ENCODE measurements at places on chromosomes 12 and 14.
A peak's percentile ranks its signal among the peaks of the same experiment; 100 is the strongest.

DNA sequence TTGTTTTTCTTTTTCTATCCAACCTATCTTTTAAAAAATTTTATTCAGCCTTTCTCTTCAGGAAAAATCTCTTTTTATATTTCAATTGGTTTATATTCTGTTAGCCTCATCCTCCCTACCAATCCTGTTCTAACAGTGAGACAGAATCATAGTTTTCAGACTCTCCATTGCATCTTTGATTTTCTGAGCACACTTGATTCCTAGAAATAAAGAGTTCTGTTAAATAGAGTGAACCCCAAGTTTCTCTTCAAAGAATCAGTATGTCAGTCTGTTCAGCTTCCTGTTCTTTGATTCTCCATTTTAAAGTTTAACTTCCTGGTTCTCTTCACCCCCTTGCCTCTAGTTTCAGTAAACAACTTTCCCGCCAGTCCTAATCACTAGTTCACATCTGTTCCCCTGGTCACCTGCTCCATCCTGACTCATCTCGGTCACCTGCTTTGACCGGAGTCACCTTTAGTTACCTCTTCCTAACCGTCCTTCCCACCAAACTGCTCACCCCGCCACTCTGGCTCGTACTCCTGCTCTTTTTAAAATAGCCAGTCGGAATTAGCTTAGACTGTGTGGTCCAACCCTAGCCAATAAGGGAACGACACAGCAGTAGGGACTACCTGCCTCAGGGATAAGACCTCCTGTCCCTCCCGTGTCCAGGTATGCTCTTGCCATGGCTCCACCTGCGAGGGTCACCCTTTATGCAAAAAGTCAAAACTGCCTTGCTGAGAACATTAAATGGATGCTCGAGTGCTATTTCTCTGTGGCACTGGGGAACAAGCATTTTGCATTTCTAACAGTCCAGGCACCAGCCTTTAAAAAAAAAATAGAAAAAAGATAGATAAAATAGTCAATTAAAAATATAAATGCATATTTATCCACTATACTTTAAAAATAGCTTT lies 48.4 kb downstream of the DDX51 start:
- no peak for DNase-seq

DNA sequence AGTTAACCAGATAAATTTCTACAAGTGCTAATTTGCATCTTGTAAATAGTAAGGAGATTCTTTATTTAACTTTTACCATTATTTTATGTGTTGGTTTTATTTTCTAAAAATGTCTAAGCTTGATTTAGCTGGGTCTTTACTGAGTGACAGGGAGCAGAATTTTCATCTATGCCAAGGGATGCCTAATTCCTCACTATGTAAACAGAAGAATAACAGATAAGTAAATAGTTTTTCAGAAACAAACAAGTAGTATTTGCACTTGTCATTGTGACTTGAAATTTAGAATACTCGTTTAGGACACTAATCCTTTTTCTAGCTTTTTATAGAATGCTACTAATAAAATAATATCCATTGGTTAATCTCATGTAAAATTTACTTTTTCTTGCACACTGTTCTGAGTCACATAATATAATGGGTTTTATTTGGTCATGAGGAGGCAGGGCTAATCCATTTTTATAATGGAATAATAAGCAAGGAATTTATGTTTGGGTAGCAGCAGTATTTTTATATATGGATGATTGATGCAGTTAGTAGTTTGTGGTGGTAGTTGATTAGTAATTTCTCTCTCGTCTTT lies 746.5 kb downstream of the SLC6A15 start:
- no peak for DNase-seq

- no peak for DNase-seq
Observed at GRCh38 chr14:88049936-88050335, 45.0 kb downstream of the GPR65 start.

DNA sequence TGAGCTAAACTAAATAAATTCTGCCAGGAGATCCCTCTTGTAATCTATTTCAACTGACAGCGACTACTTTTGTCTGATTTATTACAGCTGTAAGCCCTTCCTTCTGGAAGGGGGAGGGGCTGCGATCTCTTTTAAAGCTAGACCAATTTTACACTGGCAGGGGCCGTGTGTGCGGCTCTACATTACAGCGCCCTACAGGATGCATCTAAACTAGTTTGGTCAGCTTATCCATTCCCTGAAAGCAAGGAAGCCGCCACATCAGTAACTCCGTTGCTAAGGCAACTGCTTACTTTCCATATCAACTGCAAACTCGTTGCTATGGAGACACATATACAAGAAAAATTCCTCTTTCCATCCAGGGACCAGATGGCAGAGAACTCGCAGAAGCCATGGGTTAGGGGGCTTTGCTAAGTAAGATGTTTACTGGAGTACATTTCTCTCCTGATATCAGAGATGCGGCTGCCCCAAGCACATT lies 17.4 kb downstream of the FOXN3 start:
- DNase-seq, result peak; percentile 81

DNA sequence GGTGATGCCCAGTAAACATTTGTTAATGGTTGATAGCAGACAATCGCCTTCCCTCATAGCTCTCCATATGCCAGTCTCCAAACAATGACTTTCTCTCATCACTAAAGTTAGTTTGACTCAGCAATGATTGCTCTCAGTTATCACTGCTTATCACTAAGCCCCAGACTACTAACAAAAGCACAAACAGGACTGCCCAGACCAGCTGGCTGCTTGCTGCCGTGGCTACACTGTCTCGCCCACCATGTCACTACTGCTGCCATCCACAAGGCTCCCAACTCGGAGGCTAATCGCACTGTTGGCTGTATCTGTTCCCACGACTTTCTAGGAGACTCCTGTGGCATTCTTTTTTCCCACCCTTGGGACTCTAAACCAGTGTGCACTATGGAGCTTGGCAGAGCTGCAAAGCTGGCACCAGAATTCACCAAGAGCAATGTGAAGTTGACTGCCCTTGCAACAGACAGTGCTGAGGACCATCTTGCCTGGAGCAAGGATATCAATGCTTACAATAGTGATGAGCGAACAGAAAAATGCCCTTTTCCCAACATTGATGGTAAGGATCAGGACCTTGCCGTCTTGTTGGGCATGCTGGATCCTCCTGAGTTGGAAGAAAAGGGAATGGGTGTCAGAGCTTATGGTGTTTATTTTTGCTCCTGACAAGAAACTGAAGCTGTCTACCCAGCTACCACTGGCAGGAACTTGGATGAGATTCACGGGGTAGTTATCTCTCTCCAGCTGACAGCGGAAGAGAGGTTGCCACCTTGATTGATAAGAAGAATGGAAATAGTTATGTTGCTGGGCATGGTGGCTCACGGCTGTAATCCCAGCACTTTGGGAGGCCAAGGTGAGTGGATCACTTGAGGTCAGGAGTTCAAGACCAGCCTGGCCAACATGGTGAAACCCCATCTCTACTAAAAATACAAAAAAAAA lies 27.1 kb upstream of the NR2C1 start:
- no peak for DNase-seq

DNA sequence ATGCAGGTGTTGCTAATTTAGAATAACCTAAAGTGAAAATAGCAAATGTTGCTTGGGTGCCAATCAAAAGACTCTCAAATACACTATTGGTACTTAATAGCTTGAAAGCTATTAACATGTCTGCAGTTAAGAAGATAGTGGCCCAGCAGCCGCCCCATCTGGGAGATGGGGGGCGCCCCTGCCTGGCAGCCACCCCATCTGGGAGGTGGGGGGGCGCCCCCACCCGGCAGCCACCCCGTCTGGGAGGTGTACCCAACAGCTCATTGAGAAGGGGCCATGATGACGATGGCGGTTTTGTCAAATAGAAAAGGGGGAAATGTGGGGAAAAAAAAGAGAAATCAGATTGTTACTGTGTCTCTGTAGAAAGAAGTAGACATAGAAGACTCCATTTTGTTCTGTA lies 923.1 kb upstream of the MDGA2 start:
- DNase-seq, result no peak

- DNase-seq, result no peak
Observed at GRCh38 chr12:98924-99352, 32.4 kb downstream of the IQSEC3 start.

DNA sequence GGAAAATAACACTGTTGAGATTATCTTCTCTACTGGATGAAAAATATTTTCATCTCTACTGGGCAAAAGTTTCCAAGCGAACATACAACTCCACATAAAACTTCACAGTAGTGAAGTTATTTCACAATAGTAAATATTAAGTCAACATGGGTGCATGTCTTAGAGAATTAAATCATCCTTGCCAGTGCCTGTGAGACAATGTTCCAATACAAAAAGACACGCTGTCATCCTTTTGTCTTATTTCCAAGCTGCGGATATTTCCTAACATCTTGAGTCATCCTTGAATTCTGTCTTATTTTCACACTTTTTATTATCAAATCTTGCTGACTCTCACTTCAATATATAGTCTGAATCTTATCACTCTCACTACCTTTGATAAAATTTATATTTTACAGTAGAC lies 142.9 kb upstream of the KITLG start:
- DNase-seq, result no peak

DNA sequence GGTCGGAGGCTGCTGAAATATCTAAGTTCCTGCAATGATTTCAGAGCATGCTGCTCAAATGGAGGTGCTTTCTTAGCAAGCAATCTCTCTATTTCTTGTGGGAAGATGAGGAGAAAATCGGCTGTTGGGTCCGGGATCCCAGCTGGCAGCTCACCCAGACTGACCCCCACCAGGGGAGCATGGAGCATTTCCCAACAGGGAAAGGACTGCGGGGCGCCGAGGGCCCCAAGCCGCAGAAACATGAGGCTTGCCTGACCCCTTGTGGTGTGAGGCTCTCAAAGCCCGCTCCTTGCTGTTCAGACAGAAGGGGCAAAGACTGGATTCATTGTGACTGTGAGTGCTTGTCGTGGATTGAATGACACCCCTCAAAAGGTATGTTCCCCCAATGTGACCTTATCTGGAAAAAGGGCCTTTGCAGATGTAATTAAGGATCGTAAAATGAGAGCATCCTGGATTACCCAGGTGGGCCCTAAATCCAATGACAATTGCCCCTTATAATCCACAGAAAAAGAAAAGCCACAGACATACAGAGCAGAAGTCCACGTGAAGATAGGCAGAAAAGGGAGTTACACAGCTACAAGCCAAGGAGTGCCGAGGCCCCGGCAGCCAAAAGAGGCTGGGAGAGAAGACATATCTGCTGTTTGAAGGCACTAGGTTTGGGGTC lies 116.3 kb upstream of the VASH1 start:
- DNase-seq, result peak; percentile 18

DNA sequence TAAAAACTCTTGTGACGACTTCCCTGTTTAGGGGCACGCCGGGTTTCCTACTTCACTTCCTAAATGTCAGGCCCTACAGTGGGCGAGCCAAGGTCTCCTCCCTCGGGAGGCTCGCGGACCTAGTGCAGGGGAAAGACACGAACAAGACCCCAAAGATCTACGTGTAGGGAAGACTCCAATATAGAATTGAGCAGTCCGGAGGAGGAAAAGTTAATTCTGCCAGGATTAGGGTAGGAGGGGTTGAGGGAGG lies 564 bp downstream of the ATXN3 start:
- DNase-seq, result no peak

- DNase-seq, result no peak
Observed at GRCh38 chr12:6277982-6278438, 32.5 kb upstream of the PLEKHG6 start.

- no peak for DNase-seq
Observed at GRCh38 chr14:63922696-63923421, 70.1 kb downstream of the SYNE2 start.

Measured in muscle of arm (tissue), 14 donors.